ENCODE measurements at places on chromosomes 1 and 21.

- no peak for DNase-seq
These were observed 35.8 kb upstream of the IFNGR2 start for GRCh38 chr21:33367309-33367973.

DNA sequence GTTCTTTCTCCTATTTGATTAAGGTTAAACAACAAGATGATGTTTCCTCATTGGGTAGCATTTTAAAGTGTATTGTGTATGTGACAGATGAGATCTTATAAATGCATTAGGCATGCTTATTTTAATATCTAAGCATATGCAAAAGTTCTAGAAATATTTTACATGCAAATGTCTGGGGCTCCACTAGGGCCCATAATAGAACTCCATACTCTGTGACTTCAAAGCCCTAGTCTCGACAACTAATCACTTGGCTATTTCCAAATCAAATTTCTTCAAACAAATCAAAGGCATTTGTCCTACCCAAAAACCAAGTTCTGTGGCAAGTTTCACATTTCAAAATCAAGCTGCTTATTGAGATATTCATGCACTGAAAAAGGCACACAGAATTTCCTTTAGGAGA is 385.6 kb upstream of the ST6GALNAC5 start:
- no peak for DNase-seq

- DNase-seq = no peak
These were observed 53.4 kb downstream of the MPZL1 start for GRCh38 chr1:167775178-167775577.

- no peak for DNase-seq
These were observed 184.1 kb downstream of the PSMG1 start for GRCh38 chr21:38999161-38999560.

DNA sequence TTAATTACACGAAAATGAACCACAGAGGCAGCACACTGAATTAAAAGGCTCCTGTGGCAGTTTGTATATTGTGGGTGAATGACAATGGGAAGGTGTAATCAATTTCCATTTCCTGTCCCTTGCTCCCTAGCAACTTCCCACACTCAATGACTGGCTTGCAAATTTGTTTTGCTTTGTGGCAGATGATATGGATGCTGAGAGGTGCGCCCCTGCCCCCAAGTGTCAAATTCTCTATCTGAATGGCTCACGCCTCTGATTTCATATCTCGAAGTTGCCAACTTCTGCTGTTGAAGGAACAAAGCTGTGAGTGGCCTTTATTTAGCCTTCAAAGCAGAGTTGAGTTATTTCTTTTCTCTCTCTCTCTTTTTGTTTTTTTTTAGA is 86.0 kb downstream of the FOXD2 start:
- DNase-seq = no peak

GRCh38 chr1:6285336-6285735 is 24.4 kb upstream of the GPR153 start:
- no peak for DNase-seq

- DNase-seq = no peak
These were observed 2.2 kb upstream of the LYPD8 start for GRCh38 chr1:248757784-248758195.

DNA sequence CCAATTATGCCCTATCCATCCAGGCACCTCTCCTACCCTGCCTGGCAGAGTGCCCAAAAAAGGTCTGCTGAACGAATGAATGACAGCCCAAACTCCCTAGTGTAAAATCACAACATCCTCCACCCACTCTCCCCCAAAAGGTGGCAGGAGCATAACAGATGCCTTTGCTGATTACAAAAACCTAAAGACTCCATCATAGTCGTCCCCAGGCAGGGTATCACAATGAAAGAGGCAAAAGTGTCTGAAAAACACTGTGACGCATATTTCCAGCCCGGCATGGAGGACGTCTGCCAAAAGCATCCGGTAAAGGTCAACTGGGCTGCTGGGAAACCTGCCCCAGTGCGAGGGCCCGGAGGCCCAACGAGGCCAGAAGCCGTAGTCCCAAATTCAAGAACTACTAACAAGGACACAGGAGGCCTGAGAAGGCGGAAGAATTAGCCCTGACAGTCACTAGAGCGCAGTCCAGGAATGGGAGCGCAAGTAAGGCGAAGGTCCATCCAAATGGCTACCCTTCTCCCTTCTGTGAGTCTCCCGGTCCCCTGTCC is 576 bp downstream of the SMIM12 start:
- no peak for DNase-seq

DNA sequence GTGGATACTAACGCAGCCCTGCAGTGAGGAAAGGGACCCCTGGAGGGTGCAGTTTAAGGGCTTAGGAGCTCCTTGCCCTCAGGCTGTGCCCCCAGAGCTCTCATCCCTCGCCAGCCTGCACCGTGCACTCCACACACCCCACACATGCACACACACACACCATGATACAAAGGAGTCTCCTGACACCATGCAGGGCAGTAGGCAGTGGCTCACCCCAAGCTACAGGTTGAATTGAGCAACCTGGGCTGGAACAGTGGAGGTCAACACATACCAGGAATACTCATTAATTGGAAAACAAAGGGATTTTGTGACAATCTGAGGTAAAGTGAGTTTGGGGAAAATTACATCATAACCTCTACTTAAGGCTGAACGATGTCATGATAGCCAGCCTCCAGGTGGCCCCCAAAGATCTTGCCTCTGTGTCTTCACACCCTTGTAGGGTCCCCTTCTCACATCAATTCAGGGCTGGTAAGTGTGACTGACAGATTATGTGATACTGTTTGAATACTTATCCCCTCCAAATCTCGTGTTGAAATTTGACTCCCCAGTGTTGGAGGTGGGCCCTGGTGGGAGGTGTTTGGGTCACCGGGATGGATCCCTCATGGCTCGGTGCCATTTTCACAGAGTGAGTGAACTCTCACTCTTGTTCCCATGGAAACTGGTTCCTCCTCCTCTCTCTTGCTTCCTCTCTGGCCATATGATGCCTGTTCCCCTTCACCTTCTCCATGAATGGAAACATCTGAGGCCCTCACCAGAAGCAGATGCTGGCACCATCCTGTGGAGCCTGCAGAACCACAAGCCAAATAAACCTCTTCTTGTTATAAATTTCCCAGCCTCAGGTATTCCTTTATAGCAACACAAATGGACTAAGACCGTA is 111.0 kb upstream of the RAB4A start:
- DNase-seq = no peak

DNA sequence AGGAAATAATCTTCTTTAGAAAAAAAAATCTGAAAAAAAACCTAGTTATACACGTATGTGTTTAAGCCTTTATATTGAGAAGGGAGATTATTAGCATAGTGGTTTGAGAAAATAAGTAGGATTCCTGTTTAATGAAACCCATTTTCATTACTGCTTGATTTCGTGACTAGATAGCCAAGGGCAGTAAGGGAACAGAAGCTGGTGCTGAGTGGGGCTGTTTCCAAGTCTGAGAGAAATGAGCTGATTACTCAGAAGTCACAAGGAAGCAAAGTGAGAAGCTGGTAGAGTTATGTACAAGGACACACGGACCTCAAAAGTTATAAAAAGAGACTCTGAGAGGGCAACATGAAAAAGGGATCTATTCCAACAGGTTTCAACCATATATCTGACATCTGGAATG is 256.5 kb downstream of the TTLL7 start:
- no peak for DNase-seq

DNA sequence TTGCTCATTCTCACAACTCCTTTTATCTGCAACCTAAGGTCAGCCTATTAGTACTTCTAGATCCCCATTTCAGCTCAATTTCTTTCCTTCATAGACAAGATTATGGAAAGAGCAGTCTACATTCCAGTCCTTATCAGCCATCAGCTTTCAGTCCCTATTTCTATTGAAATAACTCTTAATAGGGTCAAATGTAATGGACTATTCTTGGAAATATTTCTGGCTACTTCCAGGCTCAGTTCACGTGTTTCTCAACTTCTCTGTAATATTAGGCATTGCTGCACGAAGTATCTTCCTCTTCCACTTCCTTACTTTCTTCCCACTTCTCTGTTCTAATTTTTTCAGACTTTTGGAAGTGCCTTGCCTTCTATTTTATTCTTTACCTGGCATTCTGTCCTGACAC is 232.9 kb upstream of the USP25 start:
- no peak for DNase-seq

DNA sequence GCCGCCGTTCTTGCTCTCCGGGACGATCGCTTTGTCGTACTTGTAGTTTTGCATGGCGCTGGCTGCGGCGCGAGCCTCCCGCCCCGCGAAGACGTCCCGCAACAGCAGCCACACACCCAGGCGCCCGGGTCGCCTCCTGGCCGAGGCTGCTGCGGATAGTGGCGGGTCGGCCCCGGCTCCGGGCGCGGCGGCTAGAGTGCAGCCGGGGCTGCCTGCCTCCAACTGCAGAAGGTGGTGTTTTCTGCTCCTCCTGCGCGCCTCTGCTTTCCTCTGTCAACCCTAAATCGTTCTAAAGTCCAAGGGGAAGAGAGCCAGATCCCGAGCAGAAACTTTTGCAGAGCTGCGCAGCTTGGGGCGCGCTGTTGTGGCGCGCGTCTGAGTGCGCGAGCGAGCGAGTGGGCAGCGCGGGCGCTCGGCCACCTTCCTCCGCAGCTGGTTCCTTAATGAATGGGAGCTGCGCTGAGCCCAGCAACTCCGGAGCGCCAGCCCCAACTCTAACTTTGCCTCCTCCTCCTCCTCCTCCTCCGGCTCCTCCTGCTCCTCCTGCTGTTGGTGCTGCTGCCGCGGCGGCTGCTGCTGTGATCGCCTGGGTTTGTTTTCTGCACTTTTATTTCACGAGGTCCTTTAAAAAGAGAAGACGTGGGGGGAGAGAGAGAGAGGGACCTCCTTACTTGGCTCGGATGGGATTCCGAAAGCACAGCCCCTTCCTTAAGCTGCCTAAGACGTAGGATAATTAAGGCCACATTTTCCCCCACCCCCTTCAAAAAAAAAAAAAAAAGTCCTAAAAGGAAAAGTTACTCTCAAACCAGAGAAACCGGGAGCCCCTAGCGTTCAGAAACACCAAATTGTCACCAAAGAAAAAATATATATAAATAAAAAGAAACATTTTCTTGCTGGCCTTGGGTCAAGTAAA is at the start of gene PLPP3:
PLPP3 (minus strand) TSS at position 601 of the 913 bp plus-strand sequence; CDS start at position 54, 547 bp downstream.
- DNase-seq = no peak

DNA sequence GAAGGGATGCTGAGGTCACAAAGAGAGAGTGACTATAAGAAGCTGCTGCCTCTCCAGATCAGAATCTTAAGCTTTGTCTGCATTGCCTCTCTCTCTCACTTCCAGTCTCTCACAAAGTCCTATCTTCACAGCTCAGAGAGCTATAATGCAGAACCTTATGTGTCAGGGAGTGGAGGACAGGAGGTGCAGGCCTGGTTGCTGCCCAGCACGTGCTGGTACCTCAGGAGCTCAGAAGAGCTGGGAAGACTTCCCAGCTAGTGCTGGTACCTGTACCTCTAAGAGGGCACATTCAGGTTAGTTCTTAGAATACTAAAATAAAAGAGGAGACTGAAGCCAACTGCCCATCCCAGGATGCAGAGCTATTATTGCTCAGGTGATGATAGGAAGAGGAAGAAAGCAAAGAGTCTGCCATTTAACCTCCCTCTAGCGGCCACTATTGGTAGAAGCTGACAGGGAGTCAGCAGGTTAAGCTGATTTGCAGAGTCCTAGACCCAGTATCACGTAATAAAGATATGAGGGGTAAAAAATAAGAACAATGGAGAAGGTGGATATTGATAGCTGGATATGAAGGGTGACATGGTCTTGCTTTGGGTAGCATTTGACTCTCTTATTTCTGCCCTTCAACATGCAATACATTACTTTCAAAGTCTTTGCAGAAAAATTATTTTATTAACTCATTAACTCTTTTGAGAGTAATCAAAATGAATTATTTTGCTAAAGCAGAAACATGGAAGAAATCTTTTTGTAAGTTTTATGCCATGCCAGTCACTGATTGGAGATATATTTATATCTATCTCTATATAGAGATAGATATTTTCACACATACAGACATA is 138.1 kb upstream of the HMCN1 start:
- DNase-seq = peak; percentile 49

DNA sequence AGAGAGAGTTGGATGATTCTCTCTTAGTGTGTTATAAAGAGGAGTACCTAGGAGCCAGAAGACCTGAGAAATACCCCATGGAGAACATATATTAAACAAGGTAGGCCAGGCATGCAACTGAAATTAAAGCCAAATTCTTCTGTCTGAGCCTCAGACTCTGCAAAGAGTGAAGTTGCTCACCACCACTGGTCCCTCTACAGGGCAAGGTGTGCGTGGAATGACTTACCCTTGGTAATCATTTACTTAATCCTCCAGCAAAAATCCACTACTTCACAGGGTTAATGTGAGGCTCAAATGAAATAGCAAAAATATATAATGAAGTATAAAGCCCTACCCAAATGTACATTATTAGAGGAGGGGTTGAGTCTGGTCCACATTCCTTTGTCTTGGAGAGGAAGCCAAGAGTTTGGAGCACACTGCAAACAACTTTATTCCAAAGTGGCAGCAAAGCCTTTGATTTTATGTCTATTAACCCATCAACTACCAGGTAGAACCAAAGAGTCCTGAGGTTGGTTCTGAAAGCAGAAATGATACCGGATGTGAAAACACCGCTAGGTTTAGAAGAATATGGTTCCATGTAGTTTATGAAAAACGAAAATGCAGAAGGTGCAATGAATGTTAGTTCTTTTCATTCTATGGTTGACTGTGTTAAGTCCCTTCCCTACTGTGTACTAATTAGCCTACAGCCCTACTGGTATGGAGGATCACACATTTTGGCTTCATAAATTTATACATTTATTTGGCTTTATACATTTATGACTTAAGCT is 8.5 kb downstream of the SSR2 start:
- no peak for DNase-seq

- DNase-seq = no peak
These were observed 173.1 kb downstream of the LMO4 start for GRCh38 chr1:87501738-87502137.

DNA sequence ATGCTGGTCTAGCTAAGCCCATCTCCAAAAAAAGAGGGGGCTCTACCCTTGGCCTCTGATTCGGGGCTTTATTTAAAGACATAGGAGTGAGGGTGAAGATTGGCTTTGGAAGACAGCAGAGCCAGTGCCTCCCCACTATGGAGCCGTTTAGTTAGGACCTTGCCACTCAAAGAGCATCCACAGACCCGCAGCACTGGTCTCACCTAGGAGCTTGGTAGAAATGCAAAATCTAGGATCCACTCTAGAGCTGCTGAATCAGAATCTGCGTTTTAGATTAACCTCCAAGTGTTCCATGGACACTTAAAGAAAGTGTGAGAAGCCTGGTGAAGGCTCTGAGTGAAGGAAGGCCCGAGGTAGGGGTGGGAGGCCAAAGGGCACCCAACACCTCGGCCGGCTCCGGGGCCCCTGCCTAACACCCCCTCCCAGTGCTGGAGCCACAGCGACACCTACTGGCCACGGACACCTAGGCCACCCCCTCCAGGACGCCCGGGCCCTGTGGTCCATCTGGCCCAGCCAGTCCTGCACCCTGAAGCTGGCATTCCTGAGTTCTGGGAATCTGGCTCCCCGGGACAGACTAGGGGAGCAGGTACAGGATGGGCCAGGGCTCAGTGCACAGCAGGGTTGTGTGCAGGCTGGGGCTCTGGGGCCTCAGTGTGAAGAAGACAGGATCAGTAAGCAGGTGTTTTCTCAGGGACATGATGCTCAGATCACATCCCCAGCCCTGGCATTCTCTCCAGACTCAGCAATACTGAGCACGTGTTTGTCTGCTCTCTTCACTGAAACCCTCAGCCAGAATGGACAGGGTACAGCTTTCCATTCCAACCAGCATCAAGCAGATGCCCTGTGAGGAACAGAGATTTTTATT is 79.2 kb downstream of the TMEM53 start:
- peak; percentile 65 for DNase-seq

- DNase-seq = no peak
These were observed 42.1 kb downstream of the DYRK1A start for GRCh38 chr21:37408464-37409193.

- DNase-seq = no peak
These were observed 37.8 kb upstream of the TMEM52 start for GRCh38 chr1:1956586-1957532.
